ENCODE measurements at places on chromosomes 2 and 18.

- no peak for DNase-seq
These were observed at the start of gene NXPH2 for GRCh38 chr2:138779781-138780445. TSS of gene NXPH2 (minus strand) at chr2:138780390. CDS start at chr2:138780241, 149 bp downstream.

DNA sequence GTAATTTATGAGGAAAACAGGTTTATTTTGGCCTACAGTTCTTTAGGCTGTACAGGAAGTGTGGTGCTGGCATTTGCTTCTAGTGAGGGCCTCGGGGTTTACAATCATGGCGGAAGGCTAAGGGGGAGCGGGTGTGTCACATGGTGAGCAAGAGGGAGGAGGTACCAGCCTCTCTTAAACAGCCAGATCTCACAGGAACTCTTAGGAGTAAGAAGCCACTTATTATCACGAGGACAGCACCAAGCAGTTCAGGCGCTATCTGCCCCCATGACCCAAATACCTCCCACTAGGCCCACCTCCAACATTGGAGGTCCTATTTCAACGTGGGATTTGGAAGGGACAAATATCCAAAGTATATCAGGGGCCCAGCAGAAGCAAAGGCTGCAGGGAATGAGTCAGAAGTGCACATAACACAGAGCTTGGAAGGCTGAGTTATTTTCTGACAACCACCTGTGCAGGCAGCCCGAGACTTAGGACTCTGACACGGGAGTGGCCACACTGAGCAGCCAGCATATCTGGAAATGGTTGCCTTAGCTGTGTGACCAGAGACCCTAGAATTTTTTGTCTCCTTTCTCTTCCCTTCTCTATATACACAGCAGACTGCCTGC lies 170.9 kb downstream of the PRPF40A start:
- no peak for DNase-seq

DNA sequence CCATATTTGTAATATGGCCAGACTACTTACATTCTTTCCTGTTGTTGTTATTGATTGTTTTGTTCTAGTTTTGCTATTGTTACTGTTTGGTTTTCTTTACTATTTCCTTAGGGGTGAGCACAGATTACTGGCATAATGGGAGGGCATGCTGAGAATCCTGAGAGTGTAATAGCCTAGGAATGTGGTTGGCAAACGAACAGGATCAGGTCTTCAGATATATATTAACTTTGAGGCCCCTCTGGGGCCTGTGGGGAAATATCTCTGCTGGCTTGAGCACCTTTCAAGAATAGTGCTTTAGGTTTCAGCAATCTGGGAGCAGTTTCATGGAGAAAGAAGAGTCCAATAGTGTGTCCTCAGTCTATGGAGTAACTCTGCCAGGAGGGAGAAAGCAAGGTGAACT lies 144.4 kb downstream of the THSD7B start:
- DNase-seq, result no peak

DNA sequence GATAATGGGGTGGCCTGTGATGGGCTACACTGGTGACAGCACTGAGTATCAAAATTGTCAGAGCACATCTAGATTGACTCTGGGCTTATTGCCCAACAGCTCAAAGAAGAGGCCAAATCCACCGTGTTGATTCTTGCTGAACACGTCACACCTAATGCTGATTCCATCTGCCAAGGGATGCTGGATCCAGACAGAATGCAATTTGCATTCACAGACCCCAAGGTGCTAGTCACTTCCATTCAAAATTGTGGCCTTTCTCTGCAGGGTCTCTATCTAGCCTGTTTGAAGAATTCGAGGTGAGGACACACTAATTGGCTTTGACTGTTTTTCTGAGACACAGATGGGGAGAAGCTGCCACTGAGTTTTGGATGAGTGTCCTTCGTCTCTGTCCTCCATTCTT lies 13.5 kb upstream of the GPR39 start:
- DNase-seq, result no peak

- no peak for DNase-seq
These were observed 109.9 kb downstream of the PDE1A start for GRCh38 chr2:182316950-182317349.

- DNase-seq, result no peak
These were observed 16.4 kb upstream of the ZNF385B start for GRCh38 chr2:179877601-179878364.

GRCh38 chr2:18149660-18150246 lies 271.3 kb downstream of the KCNS3 start:
- DNase-seq, result no peak

DNA sequence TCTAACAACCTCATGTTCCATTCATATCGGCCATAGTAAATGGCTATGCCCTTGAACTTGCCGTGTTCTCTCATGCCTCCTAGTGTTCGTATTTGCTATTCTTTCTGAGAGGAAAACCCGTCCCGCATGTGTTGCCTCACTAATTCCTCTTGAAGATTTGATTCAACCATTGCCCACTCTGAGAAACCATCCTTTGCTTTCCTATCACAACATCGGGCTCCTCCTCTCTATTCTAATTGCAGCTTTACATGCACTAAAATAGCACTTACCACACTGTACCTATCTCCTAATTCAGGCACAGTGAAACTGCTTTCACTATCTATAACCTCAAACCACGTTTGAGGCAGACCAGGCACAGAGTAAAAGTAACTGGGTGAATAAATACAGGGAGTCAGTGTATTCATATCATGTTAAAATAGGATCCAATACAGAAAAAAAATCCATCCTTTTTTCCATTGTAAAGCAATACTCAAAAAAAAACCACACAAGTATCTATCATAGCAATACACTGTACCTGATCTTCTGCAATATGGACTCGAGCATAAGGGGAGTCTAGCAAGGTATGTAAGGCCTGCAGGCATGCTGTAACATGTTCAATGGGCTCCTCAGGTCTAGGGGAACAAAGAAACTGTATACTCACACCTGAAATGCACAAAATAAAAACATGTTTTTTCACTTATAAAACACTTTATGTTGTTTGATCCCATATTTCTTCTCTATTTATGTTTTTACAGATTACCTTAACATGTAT lies 39.0 kb upstream of the STRN start:
- no peak for DNase-seq

DNA sequence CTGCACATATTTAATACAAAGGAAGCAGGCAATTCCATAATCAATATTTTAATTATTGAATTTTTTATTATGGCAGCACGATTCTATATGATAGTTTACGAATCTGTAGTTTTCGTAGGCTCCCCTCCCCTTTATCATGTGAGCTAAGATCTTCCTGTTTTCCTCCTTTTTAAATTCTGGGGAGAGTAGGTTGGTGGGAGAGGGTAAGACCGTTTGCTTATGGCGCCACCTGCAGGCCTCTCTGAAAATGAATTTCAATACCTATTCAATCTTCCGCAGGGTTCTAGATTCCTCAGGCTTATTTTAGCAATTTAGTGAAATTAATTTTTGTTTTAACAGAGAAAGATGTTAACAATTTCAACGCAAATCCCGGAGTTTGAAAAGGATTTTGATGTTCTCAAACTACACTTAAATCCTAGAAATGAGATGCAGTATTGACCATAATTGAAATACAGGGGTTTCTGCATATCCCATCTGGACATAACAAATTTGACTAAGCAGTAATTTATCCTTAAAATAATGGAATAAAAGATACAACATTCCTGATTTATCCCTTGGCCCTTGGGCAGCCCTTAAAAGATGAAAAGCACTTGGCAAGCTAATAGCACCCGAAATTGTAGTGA lies 12.8 kb upstream of the GBX2 start:
- DNase-seq, result no peak

GRCh38 chr2:29110916-29111535 lies 4.2 kb upstream of the CLIP4 start:
- DNase-seq, result no peak

DNA sequence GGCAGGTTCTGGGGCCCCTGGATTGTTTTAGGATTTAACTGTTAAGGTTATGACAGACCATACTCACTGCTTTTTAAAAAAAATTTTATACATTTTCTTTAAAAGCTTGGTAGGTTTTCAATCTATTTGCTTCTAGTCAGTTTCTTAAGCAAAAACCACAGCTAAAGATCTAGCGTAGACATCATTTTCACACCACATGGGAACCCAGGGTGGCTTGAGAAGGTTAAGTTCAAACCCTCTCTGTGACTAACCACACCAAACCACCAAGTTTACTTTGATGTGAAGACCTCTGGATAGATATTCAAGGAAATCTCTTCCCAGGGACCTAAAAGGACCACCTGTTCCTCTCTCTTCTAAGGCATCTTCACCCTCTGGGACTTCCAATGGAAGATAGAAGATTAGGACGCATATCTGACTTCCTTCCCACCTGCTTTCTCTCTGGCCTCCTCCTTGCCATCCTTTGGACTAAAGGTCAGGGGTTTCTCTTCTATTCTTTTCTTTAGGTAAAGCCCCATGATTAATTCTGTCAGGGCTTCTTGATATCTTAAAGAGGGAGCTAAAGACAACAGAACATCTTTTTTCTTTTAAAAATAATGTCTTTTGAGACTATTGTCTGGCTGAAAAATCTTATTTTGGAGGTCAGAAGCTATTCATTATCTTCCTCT lies 32.3 kb downstream of the FOSL2 start:
- DNase-seq, result no peak

DNA sequence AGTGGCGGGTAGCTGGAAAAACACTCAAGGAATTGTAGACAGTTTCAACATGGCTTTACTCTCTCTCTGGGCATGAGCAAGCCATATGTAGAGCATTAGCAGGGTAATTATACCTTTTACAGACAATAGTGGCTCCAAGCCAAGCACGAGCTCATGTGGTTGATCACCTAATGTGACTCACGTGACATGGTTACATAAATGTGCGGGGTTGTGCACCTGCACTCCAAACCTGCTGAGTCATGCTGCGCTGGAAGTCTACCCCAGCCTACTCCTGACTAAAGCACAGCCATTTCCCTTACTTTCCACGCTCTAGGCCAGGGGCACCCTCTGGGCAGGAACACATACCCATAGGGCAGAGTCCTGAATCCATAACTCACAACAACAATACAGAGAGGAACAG lies 232.8 kb downstream of the MBD5 start:
- DNase-seq, result no peak

DNA sequence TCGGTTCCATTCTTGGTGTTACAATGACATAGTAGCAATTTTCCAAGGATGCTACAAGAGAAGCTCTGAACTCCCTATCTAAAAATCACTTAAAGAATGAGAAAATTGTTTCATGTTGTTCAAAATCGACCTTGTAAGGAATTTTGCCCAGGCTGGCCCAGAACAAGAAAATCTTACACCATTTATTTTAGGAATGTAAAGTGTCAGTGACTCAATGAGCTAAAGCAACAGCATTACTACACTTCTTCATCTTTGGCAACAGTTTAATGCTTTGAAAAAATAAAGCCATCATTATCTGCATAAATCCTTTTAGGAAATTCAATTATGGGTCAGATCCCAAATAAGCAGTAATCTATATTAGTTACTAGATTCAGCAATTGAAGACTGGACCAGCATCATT lies 38.6 kb downstream of the SLC25A12 start:
- DNase-seq, result no peak

DNA sequence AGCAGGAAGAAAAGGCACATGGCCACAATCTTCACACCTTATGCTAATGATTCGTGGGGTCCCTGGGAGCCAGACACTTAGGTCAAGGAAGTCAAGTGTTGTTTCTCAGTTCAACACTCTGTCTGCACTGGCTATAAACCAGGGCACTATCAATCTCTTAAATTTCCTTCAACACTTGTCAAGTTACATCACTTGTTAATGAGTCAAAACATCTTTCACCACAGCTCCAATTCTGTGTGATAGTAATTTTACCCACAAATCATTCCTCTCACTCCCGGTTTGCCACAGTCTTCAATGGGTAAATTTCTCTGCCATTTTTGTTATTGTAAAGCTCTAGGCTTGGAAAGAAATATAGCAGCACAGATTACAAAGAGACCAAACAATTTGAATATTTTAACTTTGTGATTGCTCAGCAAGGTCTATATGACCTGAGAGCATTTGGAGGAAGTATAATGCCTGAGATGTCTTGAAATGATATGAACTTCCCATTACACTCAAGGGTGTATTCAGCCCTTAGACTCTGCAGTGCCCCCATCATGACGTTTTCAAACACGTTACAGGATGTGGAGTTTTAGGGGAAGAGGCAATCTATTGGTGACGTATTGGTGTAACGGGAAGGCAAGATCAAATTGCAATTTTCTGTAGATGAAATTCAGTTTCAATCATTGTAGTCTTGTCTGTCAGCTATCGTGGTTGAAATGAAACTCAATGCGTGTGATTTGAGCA lies 78.7 kb downstream of the ICOS start:
- DNase-seq, result no peak

DNA sequence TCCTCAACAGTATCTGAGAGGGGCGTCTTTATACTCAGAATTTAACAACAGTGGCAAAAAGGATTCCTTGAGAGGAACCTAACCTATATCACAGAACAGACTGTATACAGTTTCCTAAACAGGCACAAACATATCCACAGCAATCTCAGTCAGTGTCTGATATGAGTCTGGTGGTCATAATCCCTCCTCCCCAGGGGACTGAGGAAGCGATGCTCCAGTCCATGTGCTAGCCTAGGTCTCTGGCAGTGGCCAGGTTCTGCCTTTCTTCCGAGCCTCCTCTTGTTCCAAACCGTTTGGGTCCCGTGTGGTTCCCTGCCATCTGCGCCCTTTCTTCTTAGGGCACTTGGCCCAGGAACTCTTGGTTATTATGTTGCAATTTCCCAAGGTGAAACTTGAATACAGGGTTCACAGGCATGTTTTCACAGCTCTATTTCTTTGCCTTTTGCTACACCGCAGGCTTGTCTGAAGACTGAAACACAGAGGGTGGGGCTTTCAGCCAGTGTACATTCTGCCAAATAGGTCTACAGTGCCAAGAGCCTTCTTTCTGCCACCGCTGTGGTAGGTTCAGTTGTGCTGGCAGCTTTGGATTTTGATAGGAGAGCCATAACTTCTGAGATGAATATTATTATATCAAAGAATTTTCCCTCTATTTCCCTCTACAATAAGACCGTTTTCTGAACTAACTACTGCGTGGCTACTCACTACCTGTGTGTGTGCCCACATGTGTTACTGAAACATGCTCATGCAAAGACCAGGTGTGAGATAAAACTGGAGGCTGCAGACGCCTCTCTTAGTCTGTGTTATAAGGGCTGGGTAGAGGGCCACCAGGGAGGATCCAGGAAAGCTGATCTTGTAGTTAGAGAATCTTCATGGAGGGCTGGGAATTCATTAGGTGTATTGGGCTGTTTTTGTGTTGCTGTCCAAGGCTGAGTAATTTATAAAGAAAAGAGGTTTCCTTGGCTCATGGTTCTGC lies 75.0 kb upstream of the HAAO start:
- DNase-seq, result no peak

GRCh38 chr18:25019931-25020330 lies 332.0 kb downstream of the ZNF521 start:
- DNase-seq, result no peak

GRCh38 chr2:156340804-156341451 lies 8.4 kb upstream of the NR4A2 start:
- no peak for DNase-seq

Measured in cerebellar nuclear complex (tissue), 1 donor.